NCI-H2171 (cell line): ENCODE measurements at places on chromosomes 3 and 15.

- DNase-seq = peak; percentile 6
Observed at GRCh38 chr3:177837951-177838655, 640.8 kb upstream of the TBL1XR1 start.

DNA sequence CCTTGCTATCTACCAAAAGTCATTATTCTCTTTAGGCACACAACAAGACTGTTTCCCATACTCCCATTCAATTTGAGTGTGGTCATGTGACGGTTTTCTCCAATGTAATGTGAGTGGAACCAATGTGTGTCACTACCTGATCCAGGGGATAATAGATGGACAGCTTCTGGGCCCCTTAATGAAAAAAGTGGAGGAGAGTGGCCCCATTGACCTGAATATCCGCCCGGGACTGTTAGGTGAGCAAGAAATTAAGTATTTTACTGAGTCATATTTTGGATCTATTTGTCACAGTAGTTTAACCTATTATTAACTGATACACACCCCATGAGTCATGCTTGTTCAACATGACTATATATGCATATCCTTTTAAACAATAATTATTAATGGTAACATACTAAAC is 15.1 kb upstream of the ARID3B start:
- DNase-seq = no peak

DNA sequence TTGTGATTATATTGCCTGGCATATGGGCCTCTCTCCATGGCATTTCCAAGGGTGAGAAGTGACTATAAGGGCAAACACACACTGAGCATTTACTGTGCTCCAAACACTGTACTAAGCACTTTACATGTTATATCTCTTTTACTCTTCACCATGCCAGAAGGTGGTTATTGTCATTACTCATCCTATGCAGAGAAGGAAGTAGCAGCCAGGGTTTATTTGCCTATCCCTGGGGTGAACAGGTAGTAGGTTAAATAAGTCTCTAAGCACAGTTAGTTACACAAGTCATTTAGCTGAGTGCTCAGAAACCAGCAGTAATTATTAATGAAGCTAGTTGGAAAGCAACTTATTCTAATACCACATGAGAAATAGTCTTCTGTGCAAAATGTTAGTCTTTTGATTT is 109.9 kb upstream of the SYNPR start:
- DNase-seq = no peak

DNA sequence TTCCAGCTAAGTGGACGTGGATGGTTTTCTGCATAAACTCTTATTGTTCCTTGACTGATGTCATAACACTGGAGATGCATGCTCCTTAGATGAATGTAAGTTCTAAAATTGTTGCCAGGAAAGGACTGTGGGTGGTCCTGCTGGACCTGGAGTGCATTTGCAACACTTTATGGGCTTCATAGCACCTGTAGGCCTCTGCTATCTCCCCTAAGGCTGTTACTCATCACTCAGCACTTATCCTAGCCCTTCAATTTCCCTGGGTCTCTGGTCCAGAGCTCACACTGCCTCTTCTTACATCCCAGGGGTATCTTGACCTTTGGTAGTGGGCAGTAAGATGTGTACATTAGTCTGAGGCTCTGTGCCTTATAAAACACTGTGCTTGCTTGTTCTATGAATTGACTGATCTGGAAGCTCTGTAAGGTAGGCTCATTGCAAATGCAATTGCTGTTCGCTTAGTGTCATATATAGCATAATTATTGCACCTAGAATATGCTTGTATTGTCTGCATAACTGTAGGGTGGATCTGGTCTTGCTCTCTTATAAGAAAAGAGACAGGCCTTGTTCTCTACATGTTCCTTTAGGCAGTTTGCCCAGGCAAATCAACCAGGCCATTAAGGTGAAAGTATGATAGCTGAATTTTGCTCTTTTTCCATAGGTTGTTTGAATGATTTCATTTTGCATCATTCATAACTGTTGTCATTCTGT is 35.8 kb downstream of the SLCO3A1 start:
- no peak for DNase-seq
